ENCODE measurements at places on chromosomes 11 and 22.
A peak's percentile ranks its signal among the peaks of the same experiment; 100 is the strongest.

DNA sequence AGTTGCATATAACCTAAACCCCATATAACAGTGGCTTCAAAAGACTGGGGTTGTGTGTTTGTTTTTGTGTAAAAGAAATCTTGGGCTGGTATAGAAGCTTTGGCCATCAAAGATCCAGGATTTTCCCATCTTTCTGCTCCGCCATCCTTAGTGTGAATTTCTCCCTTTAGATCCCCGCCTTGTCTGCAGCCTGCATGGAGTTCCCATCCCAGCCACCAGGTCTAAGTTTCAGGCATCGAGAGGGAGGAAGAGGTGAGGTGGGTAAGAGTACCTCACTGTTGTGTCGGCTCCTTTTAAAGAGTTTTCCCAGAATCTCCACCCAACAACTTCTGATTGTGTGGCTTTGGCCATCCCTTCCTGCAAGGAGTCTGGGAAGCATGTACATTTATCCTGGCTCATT, 195.5 kb upstream of the SORL1-AS1 start:
- DNase-seq, result no peak

- DNase-seq, result no peak
These were observed 17.7 kb downstream of the DCHS1 start for GRCh38 chr11:6637871-6638270.

GRCh38 chr22:17637490-17638181, 921 bp upstream of the BCL2L13 start:
- DNase-seq, result no peak

DNA sequence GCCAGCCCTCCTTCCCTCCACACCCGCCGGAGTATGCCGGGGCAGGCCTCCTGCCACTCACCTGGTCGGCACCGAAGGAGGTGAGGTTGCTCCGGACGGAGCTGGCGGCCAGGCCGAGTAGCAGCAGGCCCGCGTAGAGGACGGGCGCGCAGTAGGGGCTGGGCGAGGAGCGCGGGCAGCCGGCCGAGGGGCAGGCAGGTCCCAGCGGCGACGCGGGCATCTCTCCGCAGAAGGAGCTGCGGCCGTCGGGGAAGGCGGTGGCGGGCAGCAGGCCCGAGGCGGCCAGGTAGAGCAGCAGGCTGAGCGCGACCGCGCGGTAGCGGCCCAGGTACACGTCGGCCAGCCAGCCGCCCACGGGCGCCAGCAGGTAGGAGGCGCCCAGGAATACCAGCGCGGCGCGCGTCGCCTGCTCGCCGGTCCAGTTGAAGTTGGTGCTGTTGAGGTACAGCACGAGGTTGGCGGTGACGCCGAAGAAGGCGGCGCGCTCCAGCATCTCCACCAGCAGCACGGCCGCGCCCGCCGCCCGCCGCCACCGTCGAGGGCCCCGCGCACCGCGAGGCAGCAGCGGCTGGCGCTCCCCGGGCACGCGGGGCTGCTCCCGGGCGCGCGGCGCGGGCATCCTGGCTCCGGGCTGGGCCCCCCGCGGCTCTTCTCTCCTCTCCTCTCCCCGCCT, 907 bp downstream of the SLC15A3 start:
- DNase-seq, result no peak

GRCh38 chr11:83715927-83716535, 429.9 kb upstream of the CCDC90B start:
- DNase-seq, result no peak

- DNase-seq, result no peak
These were observed 718.5 kb upstream of the ANO3 start for GRCh38 chr11:25613451-25613850.

- DNase-seq, result no peak
These were observed 304.1 kb upstream of the PITPNB start for GRCh38 chr22:28222976-28223745.

- no peak for DNase-seq
These were observed 1.9 kb upstream of the OR9Q2 start for GRCh38 chr11:58186938-58187337.

GRCh38 chr22:26785932-26786331, 128.5 kb downstream of the MIAT start:
- no peak for DNase-seq

- no peak for DNase-seq
These were observed 12.9 kb downstream of the DTX4 start for GRCh38 chr11:59184691-59185339.

DNA sequence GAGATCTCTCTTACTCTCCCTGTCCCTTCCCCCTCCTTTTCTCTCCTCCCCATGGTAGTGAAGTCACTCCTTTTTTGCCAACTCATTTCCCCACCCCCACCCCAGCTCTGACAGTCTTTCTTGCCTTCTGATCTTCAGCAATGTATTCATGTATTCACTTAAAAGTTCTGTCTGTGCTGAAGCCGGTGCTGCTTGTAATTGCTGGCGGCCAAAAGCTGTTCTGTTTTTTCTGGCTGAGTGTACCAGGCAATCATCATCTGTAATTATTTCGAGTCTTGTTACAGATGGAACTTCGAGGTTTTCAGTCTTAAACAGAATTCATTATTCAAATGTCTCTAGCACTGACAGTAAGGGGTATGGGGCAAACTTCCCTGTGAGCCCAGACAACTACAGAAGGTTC, 99.5 kb downstream of the SPATA19 start:
- no peak for DNase-seq

GRCh38 chr22:44620129-44620840, 81.7 kb upstream of the PRR5 start:
- peak; percentile 70 for DNase-seq

DNA sequence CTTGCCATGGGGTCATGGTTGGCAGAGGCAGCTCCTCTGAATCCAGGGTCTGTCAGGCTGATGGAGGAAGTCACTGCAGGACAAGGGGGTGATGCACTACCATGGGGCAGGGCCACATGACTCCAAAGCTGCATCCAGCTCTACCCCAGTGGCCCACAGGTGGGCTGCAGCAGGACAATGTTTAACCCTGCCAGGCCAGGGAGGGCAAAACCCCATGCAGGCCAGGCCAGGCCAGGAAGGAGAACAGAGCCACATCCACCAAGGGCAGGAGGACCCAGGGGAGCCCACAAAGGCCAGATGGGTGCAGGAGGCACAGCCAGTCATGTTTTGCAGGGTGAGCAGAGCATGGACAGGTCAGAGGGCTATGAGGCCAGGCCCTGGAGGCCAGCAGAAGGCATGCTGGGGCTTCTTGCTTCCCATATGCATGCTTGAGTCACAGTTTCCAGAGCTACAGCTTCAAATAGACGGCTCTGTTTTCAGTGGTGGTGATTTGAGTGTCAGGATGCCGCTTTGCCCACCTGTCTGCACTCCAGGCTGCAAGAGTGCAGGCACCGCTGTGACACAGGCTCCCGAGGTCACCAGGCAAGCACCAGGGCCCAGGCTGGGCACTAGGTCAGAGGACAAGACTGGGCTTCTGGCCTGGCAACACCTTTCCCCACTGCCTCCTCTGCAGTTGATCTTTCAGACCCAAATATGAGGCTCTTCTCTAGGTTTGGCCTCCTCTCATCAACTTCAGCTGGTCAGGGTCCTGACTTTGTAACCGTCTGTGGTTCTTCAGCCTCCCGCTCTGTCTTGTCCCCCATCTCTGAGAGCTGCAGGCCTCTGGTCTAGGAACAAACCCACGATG, 22.9 kb downstream of the RSPH14 start:
- DNase-seq, result no peak

GRCh38 chr11:130001461-130002351, 929 bp downstream of the PRDM10 start:
- no peak for DNase-seq

- no peak for DNase-seq
These were observed 396.2 kb downstream of the NTM start for GRCh38 chr11:131766637-131767036.

GRCh38 chr11:130580372-130580771, 131.9 kb downstream of the ADAMTS15 start:
- DNase-seq, result no peak

GRCh38 chr11:107563702-107564101, 1.8 kb downstream of the ALKBH8 start:
- DNase-seq, result no peak

DNA sequence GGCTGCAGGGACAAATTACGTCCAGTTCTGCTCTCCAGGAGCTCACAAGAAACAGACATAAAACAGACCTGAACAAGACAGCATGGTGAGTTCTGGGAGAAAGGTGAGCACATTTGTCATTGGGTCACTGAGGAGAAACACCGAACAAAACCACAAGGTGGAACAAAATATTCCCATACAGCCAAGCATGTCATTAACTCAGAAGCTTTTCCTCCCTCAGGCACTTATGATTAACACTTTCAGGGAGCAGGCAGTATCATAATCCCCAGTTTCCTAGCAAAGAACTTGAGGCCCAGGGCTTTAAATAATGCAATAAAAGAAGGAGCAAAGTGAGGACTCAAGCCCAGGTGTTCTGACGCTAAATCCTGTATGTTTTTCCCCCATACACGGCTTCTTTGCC, 43.0 kb downstream of the P4HA3 start:
- DNase-seq, result no peak

GRCh38 chr11:10450462-10451425, 4.3 kb upstream of the AMPD3 start:
- DNase-seq, result peak; percentile 18

- DNase-seq, result no peak
These were observed 517.4 kb downstream of the TMEM135 start for GRCh38 chr11:87555101-87555500.

GRCh38 chr11:13868710-13869397, 93.7 kb upstream of the SPON1 start:
- DNase-seq, result no peak

- no peak for DNase-seq
These were observed 709 bp downstream of the FTH1 start for GRCh38 chr11:61966734-61967115.

GRCh38 chr11:125569915-125570621, 791 bp downstream of the EI24 start:
- no peak for DNase-seq

DNA sequence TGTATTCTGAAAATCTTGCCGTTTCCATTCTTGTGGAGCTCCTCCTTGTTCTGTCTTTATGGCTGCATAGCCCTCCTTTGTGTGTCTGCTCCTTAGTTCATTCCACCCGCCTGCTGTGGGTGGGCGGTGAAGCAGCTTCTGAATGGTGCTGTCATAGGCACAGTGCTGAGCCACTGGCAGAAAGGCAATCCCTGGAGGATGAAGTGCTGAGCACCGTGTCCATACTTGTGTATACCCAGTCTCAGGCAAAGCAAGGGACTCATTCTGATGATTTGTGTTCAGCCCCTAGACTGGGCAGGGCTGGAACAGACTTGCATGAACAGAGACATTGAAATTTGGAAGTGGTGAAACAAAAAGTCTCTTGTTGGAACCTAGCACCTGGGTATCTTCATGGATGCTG, 134.9 kb downstream of the MYO18B start:
- DNase-seq, result no peak

- no peak for DNase-seq
These were observed 171.5 kb upstream of the SYT13 start for GRCh38 chr11:45457649-45458048.

- no peak for DNase-seq
These were observed 137.7 kb downstream of the CRYBB2 start for GRCh38 chr22:25357132-25357455.

GRCh38 chr11:95565724-95566141, 223.8 kb downstream of the FAM76B start:
- no peak for DNase-seq

DNA sequence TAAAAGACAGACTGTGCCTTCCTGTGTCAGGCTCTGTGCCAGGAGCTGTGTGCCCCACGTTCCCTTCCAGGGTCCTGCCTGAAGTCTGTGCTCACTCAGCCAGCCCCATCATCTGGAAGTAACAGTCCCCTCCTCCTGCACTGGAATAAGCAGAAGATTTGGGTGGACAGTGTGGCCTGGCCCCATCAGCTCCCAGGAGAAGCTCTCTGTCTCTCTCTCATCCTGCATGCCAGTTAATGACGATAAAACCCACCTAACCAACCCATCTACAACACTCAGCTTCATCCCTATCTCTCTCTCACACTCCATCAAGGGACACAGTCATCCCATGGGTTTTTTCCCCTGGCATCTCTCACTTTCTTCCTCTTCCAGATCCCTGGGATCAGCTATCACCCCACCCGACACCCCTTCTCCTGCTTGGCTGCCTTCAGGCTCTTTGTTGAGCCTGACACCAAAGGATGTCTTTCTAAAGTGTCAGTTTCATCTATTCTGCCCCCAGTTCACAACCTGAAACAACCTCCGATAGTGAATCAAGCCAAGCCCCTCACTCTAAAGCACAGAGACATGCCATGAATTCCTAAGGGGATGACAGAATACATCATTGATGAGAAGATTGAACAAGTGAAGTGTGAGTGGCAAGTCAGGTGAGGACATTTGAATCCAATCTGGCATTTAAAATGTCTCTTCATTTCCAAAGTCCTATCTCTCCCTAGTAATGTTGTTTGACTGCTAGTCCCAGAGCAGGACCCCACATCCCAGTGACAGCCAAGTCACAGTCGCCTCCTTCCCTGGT, 91.4 kb upstream of the TOP3B start:
- DNase-seq, result no peak

GRCh38 chr11:15976433-15977045, 379.8 kb downstream of the SOX6 start:
- DNase-seq, result no peak

DNA sequence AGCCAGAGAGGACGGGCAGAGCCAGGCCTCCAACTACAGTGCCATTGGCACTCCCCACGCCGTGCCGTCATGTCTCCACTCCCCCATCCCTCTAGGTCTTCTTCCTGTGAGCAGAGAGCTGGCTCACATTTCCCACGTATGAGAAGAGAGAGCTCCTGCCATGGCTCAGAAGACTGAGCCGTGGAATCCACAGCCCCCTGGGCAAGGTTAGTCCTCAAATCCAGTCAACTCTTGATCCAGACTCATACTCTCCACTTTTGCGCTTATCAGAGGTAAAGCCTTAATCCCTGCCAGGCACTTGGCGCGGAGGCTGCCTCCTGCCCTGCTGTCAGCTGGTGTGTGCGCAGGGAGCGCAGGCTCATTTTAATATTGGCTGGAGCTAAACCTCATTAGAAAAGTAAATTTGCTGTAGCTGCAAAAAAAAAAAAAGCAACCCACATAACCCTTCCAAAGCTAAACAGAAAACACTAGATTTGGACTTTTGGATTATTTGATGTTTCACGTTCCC, 4.7 kb downstream of the B3GAT1 start:
- no peak for DNase-seq

- no peak for DNase-seq
These were observed 27.4 kb downstream of the OTOG start for GRCh38 chr11:17574141-17575091.

GRCh38 chr11:9893474-9893873, 229.6 kb downstream of the SWAP70 start:
- DNase-seq, result no peak

DNA sequence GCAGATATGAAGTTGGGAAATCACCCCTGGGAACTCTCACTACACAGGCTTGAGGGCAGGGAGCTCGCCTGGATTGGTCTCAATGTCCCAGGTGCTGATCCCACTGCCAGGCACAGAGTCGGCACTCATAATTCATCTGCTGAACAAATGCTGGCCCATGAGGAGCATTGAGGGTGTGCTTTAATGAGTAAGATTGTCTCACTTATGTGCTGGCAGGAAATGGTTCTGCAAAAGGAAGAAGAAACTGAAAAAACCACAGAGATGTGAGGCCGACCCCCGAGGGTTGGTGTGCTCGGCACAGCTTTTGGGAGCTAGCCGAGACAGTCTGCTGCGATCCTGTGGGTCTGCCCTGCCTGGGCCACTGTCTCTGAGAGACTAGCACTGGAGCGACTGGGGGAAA, 9.4 kb downstream of the PLAAT2 start:
- DNase-seq, result no peak
